ENCODE measurements at places on chromosomes 16 and 17.

- DNase-seq = peak; percentile 49
Measured at GRCh38 chr17:68981288-68981687, 26.1 kb upstream of the ABCA8 start.

- DNase-seq = peak; percentile 80
Measured at GRCh38 chr17:78935419-78936323, 10.5 kb upstream of the TIMP2 start.

GRCh38 chr16:30844671-30845449 lies 49.0 kb downstream of the BCL7C start:
- DNase-seq = peak; percentile 70

GRCh38 chr17:59829217-59830006 lies 63.3 kb downstream of the TUBD1 start:
- peak; percentile 98 for DNase-seq

GRCh38 chr16:54932737-54933254 lies 2.1 kb downstream of the IRX5 start:
- DNase-seq = no peak

DNA sequence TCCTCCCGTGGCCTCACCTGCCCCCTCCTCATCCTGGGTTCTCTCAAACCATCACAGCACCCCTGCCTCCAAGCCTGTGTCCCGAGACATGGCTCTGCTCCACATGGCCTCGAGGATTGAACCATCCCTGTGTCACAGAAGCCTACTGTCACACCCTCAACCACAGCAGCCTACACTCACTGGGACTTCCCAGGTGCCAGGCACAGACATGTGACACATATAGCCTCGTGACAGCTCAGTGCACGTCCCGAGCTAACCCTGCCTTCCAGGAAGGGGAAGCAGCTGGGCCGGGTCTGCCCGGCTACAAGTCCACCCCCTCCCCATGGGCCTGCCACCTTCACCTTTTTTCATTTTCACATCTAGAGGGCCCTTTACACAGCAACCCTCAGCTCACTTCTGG lies 238.3 kb downstream of the CPPED1 start:
- no peak for DNase-seq

DNA sequence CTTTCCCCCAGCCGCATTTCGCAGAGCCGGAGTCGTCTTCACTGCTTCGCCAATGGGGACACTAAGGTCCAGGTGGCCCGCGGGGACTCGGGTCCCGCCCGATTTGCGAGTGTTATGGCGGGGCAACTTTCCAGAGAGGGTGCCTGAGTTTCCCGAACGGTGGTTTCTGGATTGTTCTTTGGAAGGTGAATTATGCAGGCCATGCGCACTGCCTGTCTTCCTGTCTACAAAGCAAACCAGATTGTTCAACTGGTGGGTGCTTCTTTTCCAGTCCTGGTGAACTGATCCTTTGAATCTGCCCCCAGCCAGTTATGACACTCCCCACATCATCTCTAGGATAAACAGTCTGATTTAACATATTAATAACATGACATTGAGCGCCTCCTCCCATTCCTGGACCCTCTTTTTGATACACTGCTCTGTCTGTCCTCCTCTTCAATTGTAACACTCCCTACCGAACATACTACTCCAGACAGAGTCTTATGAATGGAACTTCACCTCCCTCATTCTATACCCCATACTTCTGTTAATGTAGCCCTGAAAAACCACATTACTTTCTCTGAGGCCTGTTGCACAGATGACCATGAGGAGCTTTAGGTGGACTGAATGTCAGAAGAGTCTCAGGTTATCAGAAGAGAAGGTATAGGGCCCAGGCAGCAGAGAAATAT lies 159.0 kb downstream of the RAB11FIP4 start:
- DNase-seq = no peak

DNA sequence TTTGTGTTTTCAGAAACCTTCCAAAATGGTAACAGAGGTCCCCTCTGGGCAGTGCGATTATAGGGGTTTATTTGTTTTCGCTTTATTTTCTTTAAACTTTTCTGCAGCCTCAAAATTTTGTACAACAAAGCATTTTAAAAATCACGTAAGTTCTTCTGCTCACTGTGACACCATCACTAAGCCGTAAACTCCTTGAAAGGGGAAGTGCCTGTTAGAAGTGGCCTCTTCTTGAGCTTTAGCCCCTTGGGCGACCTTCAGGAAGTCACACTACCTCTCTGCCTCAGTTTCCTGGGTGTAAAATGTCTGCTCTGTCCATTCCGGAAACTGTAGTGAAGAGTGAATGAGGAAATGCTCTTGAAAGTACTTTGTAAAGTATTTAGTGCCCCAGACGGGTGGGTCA lies 26.6 kb downstream of the ARHGAP27 start:
- no peak for DNase-seq

DNA sequence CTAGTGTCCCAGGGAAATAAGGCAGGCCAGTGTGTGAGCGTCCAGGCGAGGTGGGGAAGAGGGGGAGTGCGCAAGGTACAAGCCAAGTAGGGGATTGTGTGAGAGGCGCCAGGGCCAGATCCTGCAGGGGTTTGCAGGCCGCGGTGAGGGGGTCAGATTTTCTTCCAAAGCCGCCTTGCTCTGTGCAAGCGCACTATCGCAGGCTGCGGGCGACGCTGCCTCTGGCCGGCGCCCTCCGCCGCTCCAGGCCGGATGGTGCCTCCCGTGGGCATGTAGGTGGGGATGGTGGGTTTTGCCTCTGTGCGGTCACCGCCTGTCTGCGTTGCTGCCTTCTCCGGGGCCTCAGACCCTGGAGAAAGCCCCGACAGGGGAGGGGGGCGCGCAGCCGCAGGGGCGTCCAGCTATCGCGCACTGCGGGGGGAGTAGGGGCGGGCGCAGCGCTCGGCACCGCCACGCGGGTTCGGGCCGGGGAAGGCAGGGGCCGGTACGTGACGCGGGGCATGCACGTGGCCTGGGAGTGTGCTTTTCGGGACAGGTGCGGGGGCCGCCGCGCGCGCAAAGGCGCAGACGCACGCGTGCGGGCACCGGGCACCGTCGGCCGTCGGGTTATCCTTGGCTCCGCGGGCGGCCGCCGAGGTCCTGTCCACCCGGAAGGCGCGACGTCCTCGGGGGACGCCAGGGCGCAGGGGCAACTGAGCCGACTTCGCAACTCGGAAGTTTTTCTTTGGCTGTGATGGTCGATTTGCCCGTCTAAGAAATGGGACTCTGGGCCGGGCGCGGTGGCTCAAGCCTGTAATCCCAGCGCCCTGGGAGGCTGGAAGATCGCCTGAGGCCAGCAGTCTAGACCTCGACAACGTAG lies 1.1 kb upstream of the HAPSTR1 start:
- no peak for DNase-seq

- DNase-seq = peak; percentile 56
Measured at GRCh38 chr17:48127371-48128051, 19.9 kb downstream of the SNX11 start.

- DNase-seq = no peak
Measured at GRCh38 chr17:74759941-74760340, 11.5 kb downstream of the NHERF1 start.

DNA sequence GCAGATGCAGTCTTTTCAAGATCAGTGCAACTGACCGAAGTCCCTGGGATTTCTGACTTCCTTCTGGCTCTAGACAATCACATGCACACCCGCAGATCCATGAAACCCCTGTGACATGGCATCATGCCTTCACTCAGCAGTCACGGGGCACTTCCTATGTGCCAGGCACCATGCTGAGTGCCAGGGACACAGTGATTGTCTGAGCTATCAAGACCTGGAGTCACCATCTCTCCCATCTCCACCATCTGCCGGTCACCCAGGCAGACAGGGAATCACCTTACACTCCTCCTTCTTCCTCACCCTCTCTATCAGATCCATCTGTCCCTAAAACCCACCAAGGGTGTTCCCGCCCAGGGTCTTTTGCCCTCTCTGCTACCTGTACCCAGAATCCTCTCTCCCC lies 5.3 kb downstream of the BEAN1 start:
- DNase-seq = no peak

DNA sequence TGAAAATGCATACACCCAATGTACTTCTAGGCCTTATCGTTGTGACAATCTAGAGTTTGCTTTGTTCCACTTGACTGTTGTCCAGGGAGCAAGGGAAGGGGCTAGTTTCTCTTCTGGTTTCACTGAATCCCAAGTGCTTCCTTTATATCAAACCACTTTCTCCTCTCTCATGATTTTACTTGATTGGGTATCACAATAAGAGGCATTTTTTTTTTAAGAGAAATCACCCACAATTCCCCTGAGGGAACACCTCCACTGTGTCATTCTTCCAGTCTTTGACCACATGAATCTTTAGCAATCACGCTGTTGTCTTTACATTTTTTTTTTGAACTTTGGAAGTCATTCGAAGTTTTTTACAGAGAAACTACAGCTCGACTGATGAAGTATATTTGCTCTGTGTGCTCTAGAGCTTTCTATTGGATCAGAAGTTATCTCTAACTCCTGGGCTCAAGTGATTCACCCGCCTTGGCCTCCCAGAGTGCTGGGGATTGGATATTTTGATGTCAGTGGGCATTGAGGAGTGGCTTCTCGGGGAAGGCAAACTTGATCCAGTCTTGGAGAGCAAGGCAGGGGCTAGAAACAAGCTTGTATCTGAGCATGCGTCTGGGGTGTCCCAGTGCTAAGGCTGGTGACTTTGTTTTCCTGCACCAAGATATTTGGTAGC lies 3.0 kb downstream of the CDH1 start:
- no peak for DNase-seq

DNA sequence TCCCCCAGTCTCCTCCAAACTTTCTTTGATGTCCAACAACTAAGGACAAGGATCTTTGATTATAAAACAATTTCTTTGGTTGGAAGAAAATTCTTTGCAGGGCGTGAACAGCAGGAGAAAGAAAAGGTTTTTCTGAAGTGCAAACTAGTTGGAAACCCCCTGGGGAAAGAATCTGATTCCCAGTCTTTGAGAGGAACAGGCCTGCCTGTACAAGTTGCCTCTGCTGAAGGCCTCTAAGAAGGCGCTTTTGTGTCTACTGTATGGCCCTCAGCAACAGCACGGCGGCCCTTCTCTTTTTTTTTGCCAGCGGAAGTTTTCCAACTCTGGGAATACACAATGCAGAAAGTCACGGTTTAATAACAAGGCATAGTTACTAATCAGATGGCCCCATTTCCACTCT lies 14.0 kb downstream of the RNF43 start:
- no peak for DNase-seq

- DNase-seq = no peak
Measured at GRCh38 chr17:48618256-48618896, 3.3 kb upstream of the HOXB8 start.

- no peak for DNase-seq
Measured at GRCh38 chr16:76293980-76294379, 16.8 kb downstream of the CNTNAP4 start.

- no peak for DNase-seq
Measured at GRCh38 chr16:2535625-2536013, 2.2 kb upstream of the PDPK1 start.
